T-helper 1 cell (primary cell): ENCODE measurements at places on chromosomes 5 and 9.

DNA sequence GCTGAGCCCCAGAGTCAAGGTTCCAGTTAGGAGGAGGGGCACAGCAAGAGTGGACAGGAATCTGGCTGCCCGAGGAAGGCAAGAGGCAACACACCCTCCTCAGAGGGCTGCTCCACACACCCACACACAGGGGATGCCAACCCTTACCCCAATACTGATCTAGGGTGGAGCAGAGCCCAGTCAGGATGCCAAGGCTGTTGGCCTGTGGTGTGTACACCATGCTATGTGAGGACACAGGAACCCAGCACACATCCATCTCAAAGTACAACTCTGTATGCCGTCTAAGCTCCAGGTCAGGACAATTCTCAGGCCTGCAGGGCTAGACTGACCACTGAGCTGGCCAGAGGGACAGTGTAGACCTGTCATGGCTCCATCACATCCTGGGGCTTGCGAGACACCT lies 2.6 kb downstream of the SEPTIN8 start:
- no peak for DNase-seq

DNA sequence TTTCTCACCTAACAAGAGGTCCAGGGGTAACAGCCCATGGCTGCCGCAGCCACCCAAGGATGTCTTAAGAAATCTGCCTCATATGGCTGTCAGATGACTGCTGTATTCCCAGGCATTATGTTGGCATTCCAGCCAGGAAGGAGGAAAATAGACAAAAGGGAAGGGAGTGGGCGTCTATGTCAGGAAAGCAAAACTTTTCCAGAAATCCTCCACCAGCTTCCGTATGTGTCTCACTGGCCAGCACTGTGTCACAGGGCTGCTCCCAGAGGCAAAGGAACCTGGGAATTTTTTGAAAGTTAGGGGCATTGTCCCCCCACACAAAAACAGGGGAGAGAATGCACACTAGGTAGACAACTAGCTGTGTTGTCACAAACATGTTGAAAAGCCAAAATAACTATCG lies 7.3 kb downstream of the BHMT2 start:
- DNase-seq: no peak

DNA sequence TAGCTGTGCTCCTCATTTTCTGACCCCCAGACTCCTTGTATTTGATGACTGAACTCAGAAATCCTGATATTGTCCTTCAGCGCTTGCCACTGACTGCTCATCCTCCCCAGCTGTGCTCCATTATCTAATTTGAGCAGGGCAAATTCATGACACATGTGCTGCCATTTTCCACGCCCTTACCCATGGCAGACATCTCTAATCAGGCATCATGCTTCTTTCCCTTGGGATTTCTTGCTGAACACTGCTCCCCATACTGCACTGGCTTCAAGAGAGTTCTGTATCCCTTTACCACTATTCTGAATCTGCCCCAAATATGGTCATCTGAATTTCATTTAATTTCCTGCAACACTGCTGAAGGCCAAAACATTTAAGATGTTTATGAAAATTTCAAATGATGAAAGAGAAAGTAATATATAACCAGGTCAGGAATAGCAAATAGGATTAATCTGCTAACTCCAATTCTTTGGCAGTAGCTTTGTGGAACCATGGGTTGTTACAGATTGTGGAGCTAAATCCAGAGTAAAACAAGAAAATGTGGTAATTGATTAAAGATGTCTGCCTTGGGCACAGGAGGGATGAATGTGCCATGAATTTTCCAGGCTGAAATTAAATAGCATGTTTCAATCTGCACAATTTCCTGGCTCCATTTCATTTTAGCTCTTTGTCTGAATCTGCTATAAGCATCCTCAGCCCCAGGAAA lies 93.6 kb downstream of the CYFIP2 start:
- no peak for DNase-seq

DNA sequence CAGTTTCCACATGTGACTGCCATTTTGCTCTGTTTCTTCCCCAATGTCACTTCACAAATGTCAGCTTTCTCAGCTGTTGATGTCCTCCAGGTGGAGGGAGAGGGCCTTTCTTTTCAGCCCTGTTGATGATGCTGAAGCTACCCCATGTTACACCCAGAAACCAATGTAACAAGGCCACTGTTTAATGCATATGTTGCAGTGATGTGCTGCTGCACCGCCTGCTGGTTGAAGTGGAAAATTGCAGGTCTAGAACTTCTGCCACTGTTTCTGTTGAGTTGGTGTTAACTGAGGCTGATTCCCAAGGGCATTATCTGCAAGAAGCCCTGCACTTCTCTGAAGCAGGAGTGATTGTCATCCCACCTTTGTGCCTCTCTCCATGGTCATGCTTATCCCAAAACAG lies 428.4 kb downstream of the KDM4C start:
- DNase-seq: no peak

GRCh38 chr5:58335518-58335917 lies 124.4 kb downstream of the PLK2 start:
- DNase-seq: no peak

- no peak for DNase-seq
Observed at GRCh38 chr5:171462928-171463861, 43.7 kb downstream of the FGF18 start.

DNA sequence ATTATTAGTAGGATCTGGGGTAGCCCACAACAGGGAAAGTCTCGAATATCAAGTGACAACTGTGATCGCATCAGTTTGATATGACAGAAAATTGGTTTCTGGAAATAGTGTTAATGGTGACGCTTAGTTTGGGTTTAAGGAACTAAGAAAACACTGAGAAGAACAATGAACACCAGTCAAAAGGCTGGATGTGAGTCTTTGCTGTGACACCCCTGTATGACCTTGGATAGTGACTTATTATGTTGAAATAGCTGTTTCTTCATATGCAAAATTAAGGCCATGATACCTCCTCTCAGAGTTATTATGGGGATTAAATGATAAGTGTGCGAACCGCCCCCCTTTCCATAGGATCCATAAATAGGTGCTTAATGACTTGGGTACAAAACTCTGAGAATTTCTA lies 926 bp downstream of the DNAJC25 start:
- no peak for DNase-seq

GRCh38 chr5:172954751-172955159 lies 4.5 kb upstream of the RPL26L1 start:
- DNase-seq: no peak

GRCh38 chr9:4959031-4959430 lies 26.0 kb upstream of the JAK2 start:
- DNase-seq: no peak

GRCh38 chr5:179619776-179620175 lies 3.7 kb downstream of the HNRNPH1 start:
- DNase-seq: no peak

DNA sequence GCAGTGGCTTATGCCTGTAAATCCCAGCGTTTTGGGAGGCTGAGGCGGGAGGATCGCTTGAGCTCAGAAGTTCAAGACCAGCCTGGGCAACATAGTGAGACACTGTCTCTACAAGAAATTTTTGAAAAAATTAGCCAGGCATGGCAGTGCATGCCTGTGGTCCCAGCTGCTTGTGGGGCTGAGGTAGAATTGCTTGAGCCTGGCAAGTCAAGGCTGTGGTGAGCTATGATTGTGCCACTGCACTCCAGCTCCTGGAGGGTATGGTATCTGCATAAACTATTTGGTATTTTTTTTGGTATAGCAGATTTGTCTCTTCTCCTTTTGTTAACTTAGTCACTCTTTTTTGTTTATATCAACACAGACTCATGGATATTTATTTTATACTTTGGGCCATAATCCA lies 61.5 kb upstream of the TEX48 start:
- no peak for DNase-seq

DNA sequence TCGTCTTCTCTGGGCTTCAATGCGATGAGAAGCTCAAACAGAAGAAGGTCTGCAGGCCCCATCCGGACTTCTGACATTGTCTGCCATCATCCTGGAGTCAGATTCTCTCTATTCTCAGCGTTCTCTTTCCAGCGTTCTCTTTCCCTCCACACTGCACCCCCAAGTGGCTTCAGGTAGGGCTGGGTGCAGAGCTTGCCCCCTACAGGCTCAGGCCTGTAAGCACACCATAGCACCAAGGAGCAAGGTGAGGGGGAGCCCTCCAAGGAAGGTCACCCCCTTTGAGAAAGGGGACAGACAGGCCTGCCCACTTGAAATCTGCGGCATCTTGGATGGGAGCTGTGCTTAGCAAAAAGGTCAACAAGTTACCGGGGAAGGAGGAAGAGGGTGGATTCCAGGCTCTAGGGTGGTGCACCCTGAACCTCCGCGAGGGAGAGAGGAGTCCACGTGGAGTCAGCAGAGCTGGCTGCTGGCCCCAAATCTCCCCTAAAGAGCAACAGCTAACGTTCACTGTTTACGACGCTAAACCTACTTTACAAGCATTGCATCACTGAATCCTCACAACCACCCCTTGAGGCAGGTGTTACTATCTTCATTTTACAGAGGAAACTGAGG lies 27.5 kb downstream of the GPX3 start:
- no peak for DNase-seq

DNA sequence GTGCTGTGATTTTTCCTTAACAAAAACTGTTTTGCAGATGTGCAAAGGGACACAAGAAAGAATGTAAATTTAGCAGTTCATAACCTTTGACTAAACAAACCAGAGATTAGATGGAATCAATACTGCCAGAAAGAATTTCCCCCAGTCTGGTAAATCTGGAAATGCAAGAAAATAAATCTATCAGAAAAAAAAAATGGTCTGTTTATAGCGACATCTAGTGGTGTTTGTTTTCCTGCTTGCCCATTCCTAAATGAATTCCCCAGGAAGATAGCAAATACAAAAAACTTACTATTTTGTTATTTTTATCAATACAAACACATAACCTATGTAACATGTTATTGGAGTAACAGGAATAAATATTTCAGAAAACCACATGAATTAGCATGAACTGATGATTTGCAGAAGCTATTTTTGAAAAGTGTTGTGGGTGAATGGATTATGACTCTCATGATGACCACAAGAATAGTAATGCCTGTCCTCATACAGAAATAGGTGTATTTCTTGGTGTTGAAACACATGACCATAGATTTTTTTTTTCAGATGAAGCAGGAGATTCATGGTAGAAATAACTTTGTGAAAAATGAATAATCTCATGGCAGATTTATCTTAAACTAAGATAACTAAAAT lies 1703.8 kb downstream of the MAT2B start:
- DNase-seq: no peak

DNA sequence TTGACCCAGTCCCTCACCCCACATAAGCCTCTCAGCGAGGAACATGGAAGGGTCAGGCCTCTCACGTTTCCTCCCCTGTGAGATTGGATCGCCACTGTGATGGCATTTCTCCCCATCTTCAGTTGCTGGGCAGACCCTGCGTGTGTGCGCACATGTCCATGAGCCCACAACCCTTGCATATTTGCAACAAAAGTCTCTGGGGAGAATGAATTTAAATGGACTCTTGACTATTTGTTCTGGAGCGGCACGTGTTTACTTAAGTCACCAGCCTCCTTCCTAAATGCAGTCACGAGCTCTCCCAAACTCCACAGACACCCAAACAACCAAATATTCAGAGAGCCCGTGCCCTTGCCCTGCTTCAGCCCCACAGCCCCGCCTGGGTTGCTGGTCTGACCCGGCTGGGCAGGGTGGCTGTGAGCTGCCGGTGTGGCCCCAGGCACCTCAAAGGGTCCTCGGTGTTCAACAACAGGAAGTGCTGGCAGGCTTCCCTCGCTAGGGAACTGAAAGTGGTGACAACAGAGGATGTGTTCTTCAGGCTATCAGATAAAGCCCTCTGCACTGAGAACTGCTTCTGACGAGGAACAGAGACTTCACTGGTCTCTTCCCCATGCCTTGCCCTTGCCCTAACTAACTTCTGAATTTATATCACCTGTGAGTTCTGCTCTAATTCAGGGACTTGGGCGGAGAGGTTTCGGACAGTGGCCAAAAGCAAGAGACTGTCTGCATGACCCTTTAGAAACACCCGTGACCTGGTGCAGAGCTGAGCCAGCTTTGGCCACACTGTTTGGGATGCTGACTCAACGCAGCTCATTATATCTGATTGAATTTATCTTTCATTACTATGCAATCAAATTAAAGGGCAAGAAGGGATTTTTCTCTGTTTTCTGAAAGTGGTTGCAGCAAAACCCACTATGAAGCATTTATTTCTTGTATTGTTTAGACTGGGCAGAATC lies 19.2 kb upstream of the CD180 start:
- peak; percentile 92 for DNase-seq

DNA sequence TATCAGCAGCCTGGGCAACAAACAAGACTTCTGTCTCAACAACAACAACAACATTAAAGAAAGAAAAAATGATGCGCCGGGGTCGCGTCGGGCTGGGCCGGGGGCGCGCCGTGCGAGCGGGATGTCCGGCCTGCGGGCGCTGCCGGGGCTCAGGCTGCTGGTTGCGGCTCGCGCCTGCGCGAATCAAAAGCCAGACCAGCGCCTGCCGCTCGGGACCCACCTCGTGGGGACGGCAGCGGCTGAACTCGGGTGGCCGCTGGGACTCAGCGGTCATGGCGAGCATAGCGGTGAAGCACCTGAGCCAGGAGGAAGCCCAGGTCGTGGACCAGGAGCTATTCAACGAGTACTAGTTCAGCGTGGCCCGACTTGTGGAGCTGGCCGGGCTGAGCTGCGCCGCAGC lies 11.9 kb upstream of the NHP2 start:
- no peak for DNase-seq

DNA sequence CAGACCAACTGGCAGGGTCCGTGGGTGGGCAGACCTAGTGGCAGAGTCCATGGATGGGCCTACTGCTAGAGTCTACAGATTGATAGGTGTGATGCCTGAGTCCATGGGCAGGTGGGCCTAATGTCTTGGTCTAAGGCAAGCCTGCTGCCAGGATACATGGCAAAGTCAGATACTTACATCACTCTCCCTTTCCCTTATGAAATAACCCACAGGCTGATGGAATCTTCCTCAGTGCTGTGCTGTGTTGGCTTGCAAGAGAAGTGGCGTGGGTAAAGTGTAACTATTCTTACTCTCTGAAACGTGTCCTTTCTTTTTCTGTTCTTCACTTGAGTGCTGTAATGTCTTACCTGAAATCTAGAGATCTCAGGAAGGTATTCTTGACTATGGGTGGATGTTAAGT lies 67.3 kb upstream of the ADRB2 start:
- DNase-seq: no peak

DNA sequence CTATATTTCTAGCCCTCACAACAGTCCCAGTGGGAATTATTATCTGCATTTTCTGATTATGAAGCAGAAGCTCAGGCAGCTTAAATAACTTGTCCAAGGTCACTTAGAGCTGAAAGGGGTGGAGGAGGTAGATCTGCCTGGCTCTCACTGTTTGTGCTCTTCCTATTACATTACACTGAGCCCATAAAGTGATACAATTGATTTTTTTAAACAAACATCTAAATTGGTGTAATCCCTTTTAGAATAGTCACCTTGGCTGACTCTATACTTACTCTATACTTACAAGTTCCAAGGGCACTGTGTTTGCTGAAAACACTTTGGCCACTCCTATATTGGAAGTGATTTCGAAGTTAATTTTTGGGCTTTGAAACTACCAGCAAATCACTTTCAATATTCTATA lies 144.7 kb downstream of the APBA1 start:
- no peak for DNase-seq
